ENCODE measurements at places on chromosomes 13 and 19.

DNA sequence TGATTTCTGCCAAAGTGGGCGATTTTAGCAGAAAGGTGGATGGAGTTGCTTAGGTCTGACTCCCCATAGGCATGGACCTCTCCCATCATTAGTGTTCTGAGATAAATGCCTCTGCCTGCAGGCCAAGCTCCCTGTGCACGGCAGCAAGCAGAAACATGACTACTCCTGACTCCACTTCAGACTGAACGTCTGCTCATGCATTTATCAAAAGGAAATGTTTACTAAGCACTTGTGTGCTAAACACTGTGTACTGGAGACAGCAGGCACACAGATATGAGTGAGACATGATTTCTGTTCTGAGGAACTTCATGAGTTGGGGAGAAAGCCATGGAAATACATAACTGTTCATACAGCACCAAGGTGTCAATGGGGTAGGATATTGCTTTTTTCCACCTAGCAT lies 149.6 kb downstream of the MIPEP start:
- DNase-seq, result no peak

- DNase-seq, result no peak
These were observed 16.6 kb downstream of the PLK5 start for GRCh38 chr19:1540365-1540925.

DNA sequence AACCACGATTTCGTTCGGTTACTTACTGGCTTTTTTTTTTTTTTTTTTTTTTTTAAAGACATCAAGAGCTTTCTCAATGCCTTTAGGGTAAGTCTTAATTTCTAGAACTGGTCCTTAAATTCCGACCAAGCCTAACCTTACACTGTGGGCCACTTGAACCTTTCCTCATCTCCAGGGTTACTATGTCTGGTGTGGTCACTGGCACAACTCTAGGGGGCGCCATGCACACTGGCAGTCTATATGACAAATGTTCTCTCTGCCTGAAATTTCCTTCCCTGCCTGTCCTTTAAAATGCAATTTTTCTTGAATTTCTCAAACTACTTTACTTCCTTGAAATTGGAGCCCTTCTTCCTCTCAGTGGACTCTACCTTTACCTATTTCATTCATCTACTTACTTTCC lies 227.4 kb downstream of the KLF5 start:
- no peak for DNase-seq

- no peak for DNase-seq
These were observed 289.8 kb downstream of the MTUS2 start for GRCh38 chr13:29109987-29110386.

DNA sequence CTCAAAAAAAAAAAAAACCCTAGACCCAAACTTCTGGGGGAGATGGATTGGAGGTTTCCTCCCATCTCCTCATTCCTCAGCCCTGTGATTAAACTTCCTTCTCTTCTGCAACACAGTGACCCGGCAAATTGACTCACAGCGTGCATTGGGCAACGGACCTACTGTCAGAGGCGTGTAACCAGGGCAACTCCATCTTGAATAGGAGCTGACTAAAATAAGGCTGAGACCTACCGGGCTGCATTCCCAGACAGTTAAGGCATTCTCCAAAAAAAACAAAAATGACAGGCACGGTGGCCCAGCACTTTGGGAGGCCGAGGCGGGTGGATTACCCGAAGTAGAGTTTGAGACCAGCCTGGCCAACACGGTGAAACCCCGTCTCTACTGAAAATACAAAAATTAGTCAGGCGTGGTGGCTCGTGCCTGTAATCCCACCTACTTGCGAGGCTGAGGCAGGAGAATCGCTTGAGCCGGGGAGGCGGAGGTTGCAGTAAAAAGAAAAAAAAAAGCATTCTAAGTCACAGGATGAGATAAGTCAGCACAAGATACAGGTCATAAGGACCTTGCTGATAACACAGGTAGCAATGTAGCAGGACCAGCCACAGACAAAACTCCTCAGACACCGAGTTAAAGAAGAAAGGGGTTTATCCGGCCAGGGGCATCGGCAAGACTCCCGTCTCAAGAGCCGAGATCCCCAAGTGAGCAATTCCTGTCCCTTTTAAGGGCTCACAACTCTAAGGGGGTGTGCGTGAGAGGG lies 5.4 kb upstream of the NLRP7 start:
- DNase-seq, result no peak

GRCh38 chr19:782185-782877 lies 14.9 kb upstream of the PTBP1 start:
- no peak for DNase-seq

GRCh38 chr19:4991538-4991937 lies 22.6 kb downstream of the KDM4B start:
- DNase-seq, result no peak

DNA sequence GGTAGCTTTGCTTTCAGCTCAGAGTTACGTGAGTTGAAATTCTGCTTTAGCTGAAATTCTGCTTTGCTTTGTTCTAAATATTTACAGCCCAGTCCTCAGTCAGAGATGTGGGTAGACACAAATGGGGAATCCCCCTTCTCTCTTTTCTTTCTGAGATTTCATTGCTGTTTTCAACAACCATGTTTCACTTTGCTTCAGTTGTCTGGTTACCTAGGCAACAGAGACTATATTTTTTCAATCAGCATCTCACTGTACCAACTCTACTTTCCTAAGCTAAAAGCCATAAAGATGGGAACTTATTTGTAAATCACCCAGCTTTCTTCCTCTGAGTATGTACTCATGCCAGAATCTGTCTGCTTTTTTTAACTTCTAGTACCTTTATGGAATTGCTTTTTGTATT lies 509.0 kb downstream of the OLFM4 start:
- no peak for DNase-seq

DNA sequence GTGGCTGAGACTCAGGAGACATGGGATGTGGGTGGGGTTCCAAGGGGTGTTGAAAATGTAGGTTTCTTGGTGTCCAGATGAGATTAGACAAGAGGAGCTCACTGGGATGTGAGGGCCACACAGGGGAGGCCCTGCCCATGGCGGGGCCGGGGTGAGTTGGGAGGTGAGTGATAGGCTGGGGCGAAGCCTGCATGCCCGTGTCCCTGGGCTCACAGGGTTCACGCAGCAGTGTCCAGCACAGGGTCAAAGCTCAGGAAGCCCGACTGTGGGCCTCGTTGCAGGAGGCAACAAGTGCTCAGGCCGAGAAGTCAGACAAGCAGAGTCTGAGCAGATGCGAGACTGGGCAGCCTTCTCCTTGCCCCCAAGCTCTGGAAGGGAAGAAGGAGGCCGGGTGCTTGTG lies 27.2 kb downstream of the CCDC8 start:
- no peak for DNase-seq

DNA sequence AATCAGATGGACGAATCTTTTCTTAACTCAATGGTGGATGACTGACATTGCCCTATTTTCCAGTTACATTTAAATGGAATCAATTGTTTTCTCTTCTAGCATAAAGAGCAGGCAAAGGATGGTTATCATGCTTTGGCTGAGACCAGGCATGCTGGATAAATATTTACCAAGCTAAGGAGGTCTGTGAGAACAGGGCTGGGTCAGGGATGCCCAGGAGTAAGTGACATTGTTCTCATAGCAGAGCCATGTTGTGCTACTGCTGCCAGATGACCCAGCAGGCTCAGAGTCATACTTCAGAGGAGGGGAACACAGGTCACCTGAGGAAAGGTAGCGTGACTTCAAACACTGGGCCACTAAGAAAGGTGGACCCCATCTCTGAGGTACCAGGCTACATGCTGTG lies 116.0 kb upstream of the RNF113B start:
- no peak for DNase-seq

- DNase-seq, result peak; percentile 47
These were observed 1.3 kb upstream of the HNRNPL start for GRCh38 chr19:38850976-38851621.

GRCh38 chr19:53432088-53432661 lies 391 bp downstream of the ZNF761 start:
- no peak for DNase-seq

DNA sequence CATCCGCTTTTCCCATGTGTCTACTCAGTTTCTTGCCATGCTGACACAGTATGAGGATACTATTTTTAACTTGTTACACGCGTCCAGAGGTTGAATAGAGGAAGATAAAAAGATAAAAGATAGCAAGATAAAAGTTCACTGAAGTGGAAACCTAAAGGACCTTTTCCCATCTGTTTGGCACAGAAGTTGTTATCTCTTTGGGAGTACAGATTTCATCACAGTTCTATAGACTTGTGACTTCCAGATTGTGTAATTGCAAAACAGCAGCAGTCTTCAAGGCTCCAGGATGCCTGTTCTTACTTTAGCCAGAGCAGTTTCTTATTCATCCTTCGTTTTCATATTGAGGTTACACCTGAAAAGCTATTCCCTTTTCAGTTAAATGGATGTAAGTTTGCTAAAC lies 369.2 kb downstream of the GPC5 start:
- no peak for DNase-seq

GRCh38 chr19:19566306-19566705 lies 28.2 kb downstream of the CILP2 start:
- DNase-seq, result no peak

DNA sequence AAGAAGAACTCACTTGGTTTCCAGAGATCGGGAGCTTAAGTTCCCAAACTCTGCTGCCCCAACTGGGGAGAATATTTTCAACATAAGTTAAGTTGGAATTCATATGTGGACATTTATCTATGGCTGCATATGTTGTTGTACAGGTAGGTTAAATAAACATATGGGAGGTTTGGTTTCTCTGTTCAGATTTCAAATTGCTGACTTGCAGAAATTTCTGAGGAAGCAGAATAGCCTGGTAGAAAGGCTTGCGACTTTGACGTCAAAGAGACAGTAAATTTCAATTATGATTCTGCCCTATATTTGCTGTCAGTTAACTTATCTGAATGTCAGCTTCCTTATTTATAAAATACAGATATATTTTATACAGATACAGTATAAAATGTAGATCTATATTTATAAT lies 40.0 kb upstream of the TPP2 start:
- DNase-seq, result no peak

DNA sequence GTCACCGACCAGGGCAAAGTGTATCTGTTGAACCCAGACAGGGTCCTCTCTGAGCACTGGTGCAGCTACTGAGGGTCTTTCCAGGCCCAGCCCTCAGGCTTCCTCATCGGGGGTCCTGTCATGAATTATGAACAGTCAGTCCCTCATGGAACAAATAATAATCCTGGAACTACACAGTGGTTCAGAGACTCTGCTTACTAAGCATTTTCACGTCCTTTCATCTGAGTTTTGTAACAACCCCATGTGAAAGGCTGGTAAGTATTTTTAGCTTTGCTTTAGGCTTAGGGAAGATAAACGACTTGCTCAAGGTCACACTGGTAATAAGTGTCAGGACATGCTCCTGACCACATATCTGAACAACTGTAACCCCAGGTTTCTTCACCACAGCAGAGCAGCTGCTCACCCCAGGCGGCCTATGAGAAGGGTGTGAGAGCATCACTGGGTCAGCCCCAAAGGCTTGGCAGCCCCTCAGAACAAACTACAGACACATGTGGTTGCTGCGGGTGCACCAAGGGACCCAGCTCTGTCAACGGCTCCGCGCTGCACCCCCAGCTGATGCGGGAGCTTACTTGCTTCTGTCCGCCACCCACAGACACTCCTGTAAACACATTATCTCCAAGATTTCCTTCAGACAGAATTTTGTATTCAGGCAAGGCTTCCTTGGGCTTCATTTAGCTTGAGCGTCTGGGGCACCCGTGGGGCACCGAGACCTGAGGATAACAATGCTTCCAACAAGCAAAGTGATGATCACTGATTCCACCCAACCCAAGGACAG lies 19.4 kb upstream of the GSX1 start:
- no peak for DNase-seq

GRCh38 chr19:15563931-15564330 lies 51.1 kb upstream of the CYP4F8 start:
- no peak for DNase-seq

DNA sequence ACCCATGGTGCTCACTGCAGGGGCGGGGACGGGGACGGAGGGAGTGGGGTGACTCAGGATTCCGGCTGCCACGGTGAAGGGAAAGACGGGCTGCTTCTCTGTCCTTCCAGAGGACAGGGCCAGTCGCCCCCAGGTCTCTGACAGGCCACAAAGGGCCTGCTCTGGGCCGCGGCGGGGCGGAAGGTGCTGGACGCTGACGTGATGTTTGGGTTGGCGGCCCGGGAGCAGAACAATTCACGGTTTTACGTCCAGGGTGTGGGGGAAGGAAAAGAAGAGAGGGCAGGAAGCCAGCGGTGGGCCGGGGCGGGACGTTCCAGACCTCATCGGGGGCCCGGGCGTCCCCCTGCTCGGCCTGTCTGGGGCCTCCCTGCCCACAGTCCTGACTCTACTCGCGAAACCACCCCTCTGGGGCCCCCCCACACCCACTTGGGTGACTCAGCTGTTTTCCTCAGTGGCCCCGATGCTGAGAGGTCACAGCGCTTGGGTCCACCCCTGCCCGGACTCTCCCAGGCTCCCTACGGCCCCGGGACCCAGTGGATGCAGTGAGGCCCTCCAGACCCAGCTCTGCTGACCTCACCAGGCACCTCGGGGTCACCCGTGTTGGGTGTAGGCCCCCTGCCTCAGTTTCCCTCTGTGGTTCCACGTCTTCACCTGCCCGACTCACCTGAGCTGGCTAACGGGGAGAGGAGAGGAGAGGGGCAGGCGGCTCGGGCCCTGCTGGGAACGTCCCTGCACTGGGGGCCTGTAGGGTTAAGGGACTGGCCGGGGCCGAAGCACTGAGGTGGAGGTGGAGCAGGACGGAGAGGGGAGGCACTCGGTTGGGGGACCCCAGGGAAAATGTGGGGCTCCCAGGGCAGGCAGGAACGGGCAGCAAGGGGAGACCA lies 29.2 kb downstream of the PIP5K1C start:
- DNase-seq, result no peak

- DNase-seq, result no peak
These were observed 20.3 kb downstream of the LYL1 start for GRCh38 chr19:13082192-13083007.

- DNase-seq, result no peak
These were observed 22.8 kb upstream of the LRP3 start for GRCh38 chr19:33171222-33171795.

DNA sequence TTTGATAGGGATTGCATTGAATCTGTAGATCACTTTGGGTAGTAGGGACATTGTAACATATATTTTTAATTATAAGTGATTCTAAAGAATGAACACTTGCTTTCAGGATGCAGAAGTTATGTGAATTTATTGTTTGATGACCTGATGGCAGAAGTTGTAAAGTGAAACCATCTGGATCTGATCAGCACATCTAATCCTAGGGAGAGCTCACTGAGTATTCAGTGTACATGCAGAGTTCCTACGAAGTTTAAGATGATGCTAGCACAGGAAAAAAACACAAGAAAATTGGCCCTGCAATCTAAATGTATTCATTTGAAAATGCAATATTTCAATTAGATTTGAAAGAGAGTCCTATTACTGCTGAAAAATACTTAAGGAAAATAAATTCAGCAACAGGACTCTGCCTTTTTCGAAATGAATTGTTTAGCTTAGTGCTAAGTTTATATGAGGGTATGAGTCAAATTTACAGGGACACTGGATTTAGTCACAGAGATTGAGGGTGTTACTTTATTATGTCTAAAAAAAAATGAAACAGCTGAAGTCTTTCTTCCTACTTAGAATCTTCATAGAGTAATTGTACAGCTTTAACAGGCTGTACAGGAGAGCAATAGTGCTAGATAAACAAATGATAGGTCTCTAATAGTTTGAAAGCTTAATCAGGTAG lies 385.7 kb downstream of the DCT start:
- DNase-seq, result no peak

DNA sequence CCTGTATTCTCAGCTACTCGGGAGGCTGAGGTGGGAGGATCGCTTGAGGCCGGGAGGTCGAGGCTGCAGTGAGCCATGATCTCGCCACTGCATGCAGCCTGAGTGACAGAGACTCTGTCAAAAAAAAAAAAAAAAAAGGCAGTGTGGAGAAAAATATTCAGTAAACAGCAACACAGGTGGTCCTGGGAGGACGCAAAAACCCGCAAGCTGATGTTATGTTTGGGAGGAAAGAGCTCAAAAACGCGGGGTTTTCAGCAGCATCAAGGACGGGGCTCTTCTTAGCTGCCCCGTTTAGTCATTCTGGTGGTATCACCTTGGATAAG lies 599 bp upstream of the ZNF784 start:
- DNase-seq, result no peak
